ENCODE measurements at places on chromosomes 7 and 10.

GRCh38 chr7:47942132-47942531 lies 6.1 kb downstream of the PKD1L1 start:
- no peak for DNase-seq

GRCh38 chr7:39703144-39703543 lies 79.8 kb downstream of the RALA start:
- DNase-seq = no peak

DNA sequence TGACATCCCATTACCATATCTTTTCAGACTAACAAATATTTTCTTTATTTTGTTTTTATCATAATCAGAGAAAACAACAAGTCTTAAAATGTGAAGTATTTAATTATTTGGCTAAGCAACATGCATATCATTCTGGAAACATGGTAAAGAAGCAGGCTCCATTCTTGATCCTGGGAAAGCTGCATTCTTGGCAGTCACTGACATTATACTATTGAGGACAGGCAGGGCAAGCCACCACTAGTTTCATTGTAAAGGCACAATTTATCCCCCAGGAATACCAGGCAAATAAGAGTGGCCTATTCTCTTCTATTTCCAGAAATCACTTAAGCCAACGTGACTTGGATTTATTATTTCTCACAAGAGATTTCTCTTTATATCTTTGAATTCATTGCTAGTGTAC lies 153.8 kb upstream of the AKR1E2 start:
- no peak for DNase-seq

GRCh38 chr7:9691286-9691685 lies 1257.9 kb downstream of the NXPH1 start:
- DNase-seq = no peak

Data from GM12891 (cell line).